ENCODE measurements at places on chromosomes 2 and 18.
A peak's percentile ranks its signal among the peaks of the same experiment; 100 is the strongest.

DNA sequence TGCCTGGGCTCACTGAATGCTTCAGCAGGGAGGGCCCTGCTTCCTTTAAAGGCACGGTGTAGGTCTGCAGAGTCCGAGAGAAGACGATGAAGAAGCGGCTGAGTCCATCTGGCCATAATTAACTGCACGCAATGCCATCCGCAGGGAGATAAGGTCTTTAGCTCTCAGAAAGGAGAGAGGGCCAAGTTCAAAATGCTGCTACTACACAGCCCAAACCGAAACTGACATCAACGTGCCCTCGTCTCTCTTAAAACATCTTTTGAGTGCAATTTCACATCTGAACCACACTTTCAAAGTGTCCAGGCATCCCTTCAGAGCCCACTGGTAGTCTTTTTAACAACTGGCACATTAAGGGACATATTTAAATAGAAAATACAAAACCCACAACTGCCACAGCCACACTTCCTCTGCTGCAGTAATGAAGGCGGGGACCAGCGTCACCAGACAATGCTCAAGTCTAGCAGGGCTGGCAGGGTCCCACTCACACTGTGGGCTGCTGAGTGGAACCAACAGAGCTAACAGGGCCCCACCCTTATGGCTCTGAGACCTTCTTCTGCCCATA is 35.8 kb downstream of the ST3GAL5 start:
- peaks cover 15% of the 10 kb centered on the region for H3K4me1 ChIP-seq
- H3K27ac ChIP-seq = peak overlapping the region; percentile 12
- H3K4me3 ChIP-seq = no peak overlapping the region
- peaks cover 8% of the 10 kb centered on the region for H3K36me3 ChIP-seq
- DNase-seq = no peak

DNA sequence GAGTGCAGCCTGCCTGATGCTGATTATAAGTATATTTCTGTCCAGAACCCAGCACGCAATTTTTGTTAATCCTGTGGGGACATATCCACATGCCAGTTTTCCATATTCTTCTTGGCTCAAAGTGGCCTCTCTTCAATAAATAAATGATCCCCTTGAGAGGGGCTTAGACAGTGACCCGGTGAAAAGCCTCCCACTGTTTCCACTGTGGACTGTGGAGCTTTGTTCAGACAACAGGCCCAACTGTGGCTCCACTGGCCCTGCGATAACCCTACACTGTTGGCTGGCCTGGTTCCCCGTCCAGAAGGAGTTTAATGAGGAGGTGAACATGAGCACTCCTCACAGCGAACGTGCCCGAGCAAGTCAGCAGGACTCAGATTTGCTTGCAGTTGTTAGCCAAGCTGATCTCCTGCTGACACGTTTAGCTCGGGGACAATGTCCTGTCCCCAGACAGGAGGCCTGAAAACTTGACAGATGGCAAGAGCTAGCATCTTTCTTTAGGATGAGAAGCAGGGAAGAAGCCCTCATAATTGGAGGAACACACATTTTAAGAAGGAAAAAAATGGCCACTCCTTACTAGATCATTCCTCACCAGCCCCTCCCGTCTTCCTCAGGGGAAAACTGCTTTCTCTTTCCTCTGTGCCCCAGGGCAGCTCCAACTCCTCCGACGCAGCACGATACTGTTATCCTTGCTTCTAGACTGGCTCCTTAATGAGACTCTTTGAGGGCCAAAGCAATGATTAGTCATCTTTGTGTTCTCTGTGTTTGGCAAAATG is 20.0 kb upstream of the MTCL1 start:
- no peak overlapping the region for H3K4me3 ChIP-seq
- H3K36me3 ChIP-seq = no peaks in the 10 kb centered on the region
- peaks cover 21% of the 10 kb centered on the region for H3K27me3 ChIP-seq
- DNase-seq = no peak
- H3K27ac ChIP-seq = peak overlapping the region; percentile 80
- H3K4me1 ChIP-seq = peaks cover 22% of the 10 kb centered on the region

DNA sequence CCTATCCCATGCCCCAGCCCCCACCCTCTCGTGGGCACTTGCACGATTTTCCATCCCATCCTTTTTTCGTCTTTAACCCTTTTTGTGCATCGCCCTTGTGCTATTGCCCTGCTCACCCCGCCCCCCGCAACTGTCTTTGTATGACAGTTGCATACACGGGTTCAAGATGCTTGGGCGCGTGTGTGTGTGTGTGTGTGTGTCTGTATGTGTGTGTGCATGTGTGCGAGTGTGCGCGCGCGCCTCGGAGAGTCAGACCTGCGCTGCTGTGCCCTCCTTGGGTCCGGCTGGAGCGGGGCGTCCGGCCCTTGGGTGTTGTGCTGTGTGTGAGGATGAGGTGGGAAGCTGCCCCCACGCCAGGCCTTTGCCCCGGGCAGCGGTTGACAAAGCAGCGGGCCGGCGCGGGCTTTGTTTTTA is 230.7 kb downstream of the HAUS1 start:
- H3K4me1 ChIP-seq = peaks cover 67% of the 10 kb centered on the region
- H3K36me3 ChIP-seq = no peaks in the 10 kb centered on the region
- H3K4me3 ChIP-seq = peak overlapping the region; percentile 100
- peak; percentile 44 for DNase-seq
- peak overlapping the region; percentile 99 for H3K27ac ChIP-seq

- no peaks in the 10 kb centered on the region for H3K36me3 ChIP-seq
- H3K4me3 ChIP-seq = no peak overlapping the region
- H3K4me1 ChIP-seq = no peaks in the 10 kb centered on the region
- H3K27ac ChIP-seq = no peak overlapping the region
- DNase-seq = no peak
- no peaks in the 10 kb centered on the region for H3K27me3 ChIP-seq
These were observed 291.0 kb upstream of the CDH19 start for GRCh38 chr18:66894851-66895250.
